Urinary bladder (tissue), 4 donors: ENCODE measurements at places on chromosomes 4 and X.

DNA sequence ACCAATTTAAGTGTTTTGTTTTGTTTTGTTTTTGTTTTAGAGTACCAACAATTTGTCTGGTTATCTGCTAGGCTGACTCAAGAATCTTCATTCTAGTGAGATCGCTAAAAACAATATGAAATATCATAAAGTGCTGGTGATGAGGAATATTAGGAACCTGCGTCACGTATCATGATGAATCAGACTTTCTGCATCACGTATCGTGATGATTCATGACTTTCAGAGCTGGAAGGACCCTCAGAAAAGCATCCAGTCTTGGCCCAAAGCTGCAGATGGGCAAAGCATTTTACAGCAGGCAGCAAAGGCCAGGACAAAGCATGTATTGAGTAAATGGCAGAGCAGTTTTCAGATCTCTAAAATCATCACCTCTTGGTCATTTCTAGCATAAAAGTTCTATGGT is 278.0 kb upstream of the BOD1L1 start:
- no peak for DNase-seq

- DNase-seq = no peak
These were observed 926.6 kb downstream of the STIM2 start for GRCh38 chr4:27787195-27787594.

DNA sequence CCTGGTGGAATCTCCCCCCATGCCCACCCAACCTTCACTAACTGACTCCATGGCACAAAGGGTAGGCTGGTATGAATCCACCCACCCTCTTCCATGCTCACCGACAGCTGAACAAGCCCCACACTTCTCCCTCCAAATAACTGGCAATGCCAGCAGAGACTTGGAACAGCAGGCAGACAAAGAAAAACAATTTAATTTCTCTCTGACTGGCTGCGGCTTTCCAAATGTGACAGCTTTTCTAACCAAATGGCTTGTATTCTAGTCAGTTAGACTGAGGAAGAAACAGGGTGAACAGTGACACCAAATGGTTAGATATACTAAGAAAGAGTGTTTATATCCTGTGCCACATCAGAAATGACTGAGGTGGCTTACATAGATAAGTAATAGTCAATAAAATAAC is 199.3 kb upstream of the ADAMTS3 start:
- no peak for DNase-seq

GRCh38 chr4:185730387-185730786 is 81.6 kb downstream of the SORBS2 start:
- no peak for DNase-seq

- DNase-seq = no peak
These were observed 9.5 kb downstream of the FBXO8 start for GRCh38 chr4:174273930-174274329.

DNA sequence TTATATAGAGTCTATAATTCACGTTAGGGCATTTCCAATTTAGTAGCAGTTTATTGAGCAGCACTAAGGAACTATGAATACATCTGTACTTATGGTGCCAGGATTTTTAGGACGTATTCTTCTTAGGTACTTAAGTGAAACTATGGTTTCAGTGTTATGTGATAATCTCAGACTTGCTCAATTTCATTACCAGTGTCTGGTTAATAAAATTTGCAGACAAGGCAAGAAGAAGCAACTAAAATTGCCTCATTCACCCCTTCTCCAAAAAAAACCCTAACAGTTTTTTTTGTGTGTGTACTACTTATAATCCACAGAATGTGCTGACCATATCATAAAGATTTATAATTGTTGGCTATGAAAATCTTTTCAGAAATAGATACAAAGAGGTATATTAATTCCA is 6.0 kb upstream of the CXCL10 start:
- DNase-seq = no peak

GRCh38 chr4:187603093-187604025 is 392.2 kb upstream of the ZFP42 start:
- no peak for DNase-seq

- no peak for DNase-seq
These were observed 78.8 kb upstream of the GPR174 start for GRCh38 chrX:79065696-79066095.

- DNase-seq = no peak
These were observed 51.1 kb downstream of the SPANXN3 start for GRCh38 chrX:143466130-143466529.

DNA sequence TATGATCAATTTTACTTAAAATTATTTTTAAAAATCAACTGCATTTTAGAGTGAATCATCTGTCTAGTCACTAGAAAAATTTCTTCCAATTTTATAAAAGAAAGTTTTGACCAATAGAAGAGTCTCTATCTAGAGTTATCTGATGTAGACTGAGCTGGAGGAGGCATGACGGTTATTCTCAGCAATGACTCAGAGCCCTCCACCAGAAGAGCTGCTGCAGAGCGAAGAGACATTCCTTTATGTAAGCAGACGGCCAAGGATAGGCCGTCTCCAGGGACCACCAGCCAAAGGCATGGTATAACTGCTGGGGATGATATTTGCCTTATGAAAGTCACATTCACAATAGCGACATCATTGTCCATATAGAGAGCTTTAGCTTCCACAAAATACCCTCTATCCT is 23.0 kb downstream of the LDB2 start:
- no peak for DNase-seq

DNA sequence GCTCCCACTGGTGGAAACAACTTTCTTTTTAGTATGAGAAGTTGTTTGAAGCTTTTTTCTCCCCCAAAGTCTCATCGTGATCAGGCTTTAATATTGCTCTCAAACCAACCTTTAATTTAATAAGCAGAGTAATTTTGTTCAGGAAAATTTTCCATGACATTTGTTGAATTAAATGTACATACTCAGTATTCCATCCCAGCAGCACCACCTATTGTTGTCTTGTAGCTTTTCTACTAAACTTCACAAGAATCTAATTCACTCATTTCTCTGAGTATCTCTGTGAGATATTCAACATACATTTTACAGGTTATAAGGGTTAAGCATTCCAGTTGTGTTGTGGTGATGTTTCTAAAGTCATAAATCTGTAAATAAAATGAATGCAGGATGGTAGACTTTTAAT is 218.3 kb upstream of the HAND2 start:
- no peak for DNase-seq

- no peak for DNase-seq
These were observed 187.9 kb downstream of the LRBA start for GRCh38 chr4:150827226-150827625.

DNA sequence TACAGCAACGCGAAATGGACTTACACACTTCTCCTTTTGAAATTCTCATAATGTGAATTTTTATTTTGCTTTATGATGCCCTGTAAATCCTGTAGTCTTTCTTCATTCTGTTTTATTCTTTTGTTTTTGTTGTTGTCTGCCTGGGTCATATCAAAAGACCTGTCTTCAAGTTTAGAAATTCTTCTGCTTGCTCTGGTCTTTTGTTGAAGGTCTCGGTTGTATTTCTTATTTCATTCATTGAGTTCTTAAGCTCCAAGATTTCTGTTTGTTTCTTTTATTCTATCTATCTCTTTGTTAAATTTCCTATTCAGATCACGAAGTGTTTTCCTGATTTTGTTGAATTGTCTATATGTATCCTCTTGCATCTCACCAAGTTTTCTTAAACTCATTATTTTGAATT is 78.1 kb downstream of the GPAT3 start:
- DNase-seq = no peak

DNA sequence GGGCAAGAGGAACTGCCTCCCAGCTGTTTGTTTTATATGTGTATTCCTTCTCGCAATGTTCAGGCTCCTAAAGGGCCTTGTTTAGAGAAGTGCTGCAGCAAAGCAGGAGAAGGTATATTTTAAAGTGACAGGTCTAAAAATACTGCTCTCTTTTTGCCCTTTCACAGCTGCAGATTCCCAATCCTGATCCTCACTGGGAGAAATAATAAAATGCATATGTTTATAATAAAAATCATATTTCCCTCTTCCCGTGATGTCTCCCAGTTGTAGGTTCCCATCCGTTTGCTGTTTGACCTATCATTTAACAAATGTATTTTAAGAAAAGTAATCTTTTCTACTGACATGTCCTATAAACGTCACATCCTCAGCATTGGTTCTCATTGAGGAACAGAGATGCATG is 62.7 kb upstream of the GPC4 start:
- no peak for DNase-seq

DNA sequence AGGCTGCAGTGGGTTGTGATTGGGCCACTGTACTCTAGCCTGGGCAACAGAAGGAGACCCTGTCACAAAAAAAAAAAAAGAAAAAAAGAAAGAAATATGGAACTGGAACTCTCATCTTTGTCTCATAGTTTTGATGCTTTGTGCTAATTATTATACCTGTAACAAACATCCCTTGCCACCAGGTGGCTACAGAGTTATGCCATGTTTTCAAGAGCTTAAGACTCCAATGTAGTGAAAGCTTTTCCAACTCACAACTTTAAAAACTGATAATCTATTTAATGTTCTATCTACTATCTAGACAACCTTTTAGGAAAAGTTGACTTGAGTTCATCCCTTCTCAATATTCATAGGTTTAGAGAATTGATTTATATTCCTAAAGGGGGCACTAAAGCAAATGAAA is 42.4 kb downstream of the HTR2C start:
- no peak for DNase-seq

DNA sequence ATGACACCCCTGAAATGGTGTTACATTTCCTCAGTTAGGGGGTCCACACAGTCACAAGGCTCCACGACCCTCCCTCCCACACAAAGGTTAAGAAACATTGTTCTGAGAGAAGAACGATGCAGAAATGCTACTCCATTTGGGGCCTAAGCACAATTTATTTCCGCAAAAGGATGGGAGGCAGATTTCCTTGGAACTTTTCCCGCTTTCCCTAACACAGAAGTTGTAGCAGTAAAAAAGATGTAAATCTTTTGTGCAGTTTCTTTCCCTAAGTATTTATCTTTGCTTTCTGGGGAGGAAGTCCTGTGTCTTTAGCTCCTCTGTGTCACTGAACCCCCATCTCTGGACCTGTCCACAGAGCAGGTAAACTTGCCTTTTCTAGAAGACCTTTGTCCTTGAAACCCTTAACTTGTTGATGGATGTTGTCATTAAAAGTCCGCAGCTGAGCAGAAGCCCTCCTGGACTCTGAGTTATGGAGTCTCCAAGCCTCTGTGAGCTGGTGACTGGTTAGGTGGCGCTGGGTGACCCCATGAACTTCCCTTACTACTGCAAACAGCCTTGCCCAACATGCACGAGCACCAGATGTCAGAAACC is 67.2 kb upstream of the SHISA3 start:
- DNase-seq = no peak

- no peak for DNase-seq
These were observed 276.7 kb upstream of the KLF3 start for GRCh38 chr4:38387348-38387747.

DNA sequence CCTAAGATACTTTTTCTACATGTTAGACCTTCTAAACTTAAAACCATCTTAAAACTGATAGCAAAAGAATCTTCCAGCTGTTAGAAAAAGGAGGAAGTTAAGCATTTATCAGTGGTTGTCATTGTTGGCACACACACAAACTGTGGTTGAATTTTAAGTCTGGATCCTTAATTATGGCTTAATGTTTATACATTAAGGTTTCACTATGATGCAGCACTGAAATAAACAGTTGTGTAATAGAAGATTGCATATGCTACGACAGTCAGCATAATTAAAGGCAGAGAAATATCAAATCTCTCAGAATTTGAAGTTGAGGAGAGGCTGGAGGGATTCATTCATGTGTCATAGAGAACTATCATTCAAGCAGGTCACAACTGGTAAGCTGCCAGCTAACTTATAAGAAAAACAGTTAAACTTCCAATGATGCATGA is 32.3 kb downstream of the ADGRA3 start:
- DNase-seq = no peak

DNA sequence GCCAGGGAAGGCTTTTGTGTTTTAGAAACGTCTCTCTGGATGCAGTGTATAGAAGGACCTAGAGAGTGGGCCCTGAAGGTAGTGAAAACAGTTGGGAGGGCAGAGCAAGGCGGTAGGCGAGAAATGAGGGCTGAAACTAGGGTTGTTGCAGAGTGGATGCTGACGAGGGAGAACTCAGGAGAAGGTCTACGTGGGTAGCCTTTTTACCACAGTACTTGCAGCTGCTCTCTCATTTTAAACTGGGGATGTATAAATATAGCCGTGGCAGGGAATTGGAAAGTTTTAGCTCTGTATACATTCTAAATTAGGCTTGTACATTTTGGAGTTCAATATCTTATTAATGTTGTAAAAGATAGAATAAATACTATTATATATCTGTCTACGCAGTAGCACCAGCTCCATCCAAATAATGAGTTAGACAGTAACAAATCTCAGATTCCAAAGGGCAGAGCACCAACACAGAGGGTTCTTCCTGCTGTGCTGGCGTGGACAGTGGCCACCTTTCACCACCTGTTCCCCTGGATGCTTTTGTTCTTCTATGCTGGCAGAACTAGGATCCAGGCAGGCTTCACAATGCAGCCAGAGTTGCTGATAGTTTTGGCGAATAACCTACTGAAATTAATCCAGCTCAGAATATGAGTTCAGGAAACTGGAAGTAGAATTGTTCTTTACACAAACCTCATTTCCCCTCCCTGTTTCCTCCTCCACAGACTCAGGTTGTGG is 31.7 kb downstream of the CCNG2 start:
- DNase-seq = no peak

- DNase-seq = no peak
These were observed 10.6 kb downstream of the ASMTL start for GRCh38 chrX:1442016-1442665.

GRCh38 chrX:17098516-17099247 is 152.2 kb downstream of the REPS2 start:
- DNase-seq = no peak

GRCh38 chr4:163495900-163496299 is 1.4 kb downstream of the TMA16 start:
- DNase-seq = no peak

- no peak for DNase-seq
These were observed 97.1 kb downstream of the LDB2 start for GRCh38 chr4:16801356-16801755.

GRCh38 chrX:8845060-8845459 is 43.9 kb upstream of the FAM9A start:
- DNase-seq = no peak

DNA sequence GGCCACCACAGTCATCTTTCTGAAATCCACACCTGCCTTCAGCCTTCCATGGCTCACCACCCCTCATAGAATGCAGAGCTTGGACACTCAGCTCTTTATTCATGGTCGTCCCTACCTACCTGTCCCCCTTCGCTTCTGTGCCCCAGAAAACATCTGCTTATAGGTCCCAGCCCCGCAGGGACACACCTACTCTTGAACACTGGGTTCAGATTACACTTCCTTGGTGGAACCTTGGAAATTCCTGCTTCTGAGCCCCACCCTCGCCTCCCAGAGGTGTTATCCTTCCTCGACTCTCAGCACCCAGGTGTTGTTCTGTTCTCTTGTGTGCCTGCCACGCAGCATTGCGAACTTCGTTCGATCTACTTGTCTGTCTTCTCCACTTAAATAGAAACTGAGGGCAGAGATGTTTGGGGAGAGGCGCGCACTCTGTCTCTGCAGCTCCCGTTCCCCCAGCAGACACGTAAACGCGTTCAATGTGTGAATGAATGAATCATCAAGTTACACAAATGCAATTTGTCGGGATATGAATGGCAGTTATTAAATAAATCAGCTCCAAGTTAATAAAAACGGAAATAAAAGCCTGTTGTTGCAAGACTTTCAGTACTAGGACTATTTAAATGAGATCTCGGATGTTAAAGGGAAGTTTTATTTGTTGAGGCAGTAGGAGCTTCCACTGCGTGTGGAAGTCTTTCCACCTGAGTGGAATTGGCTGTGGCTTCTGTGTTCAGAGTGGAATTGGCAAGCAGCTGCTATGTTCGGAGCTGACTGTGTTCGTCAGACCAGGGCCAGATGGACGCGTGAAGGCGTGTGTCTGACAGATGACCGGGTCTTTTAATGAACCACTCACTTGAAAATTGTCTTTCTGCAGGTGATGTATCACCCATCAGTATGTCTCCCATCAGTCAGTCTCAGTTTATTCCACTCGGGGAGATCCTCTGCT is 95.6 kb downstream of the STOX2 start:
- no peak for DNase-seq
